ENCODE measurements at places on chromosomes 1 and 21.

GRCh38 chr1:230696722-230697437 is 17.0 kb downstream of the AGT start:
- DNase-seq: no peak

DNA sequence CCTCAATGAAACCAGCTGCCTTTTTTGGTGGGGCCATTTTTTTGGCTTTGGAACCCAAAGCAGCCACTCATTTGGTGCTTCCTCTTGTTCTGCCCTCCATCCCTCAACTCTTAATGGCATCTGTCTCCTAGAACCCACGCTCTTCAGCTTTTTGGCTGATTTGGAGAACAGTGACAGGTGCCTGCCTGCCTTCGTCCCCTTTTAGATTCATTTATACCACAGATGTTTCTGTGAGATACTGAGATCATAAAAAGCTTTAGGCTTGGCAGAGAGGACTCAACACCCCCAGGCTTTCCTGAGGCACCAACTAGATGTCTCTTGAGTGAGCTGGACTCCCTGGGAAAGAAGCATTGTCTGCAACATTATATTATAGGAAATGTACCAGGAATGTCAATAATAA is 20.4 kb upstream of the YTHDF2 start:
- DNase-seq: no peak

DNA sequence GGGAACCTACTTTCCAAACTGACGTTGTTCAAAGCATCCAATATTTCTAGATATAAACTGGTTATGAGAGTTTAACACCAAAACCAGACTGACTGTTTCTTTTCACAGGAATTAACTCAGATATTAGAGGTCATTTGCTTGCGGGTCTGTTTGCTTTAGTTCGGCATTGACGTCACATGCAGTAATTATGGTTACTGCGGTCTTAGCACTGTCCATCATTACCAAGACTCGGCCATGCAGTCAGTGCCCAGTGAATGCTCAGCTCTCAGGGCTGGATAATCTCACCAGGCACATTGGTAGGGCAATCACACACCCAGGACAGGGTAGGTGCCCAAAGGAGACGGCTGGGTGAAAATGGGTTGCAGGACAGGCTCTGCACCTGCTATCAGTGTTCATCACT is 9.9 kb upstream of the F3 start:
- no peak for DNase-seq

- no peak for DNase-seq
Observed at GRCh38 chr1:150551784-150552127, 2.5 kb downstream of the ADAMTSL4 start.

GRCh38 chr1:185208626-185209180 is 51.7 kb downstream of the SWT1 start:
- DNase-seq: no peak

GRCh38 chr1:6612641-6613360 is 730 bp upstream of the PHF13 start:
- no peak for DNase-seq

Data from D721Med (cell line).